ENCODE measurements at places on chromosomes 3 and 15. TPM values are rescaled to one million over a fixed set of nuclear protein-coding genes. Genes with fewer than 3 reads are reported as not detected.
A peak's percentile ranks its signal among the peaks of the same experiment; 100 is the strongest.

The PARP9 gene
- total RNA-seq = 21.5 TPM

The ARGFX gene
- total RNA-seq = not detected

The SLC9C1 gene
- total RNA-seq = not detected

The ITGB5 gene
- total RNA-seq = 1.7 TPM

The DIS3L gene
- 29.9 TPM for total RNA-seq

DNA sequence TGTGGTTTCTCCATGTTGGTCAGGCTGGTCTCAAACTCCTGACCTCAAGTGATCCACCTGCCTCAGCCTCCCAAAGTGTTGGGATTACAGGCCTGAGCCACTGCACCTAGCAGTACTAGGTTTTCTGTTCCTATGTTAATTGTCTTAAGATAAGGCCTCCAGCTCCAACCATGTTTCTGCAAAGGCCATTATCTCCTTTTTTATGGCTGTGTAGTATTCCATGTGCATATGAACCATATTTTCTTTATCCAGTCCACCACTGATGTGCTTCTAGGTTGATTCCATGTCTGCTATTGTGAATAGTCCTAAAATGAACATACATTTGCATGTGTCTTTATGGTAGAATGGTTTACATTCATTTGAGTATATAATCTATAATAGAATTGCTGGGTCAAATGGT is 9.8 kb downstream of the HTR3C start:
- H3K4me3 ChIP-seq = no peak overlapping the region
- no peaks in the 10 kb centered on the region for H3K4me1 ChIP-seq
- peaks cover 3% of the 10 kb centered on the region for H3K27me3 ChIP-seq
- H3K27ac ChIP-seq = no peak overlapping the region
- no peak for DNase-seq
- H3K36me3 ChIP-seq = no peaks in the 10 kb centered on the region

GRCh38 chr15:85125056-85125661 is 143.5 kb downstream of the PDE8A start:
- H3K4me1 ChIP-seq = no peaks in the 10 kb centered on the region
- no peak overlapping the region for H3K4me3 ChIP-seq
- DNase-seq = no peak
- H3K27ac ChIP-seq = no peak overlapping the region

- no peak overlapping the region for H3K4me3 ChIP-seq
- H3K27ac ChIP-seq = no peak overlapping the region
- H3K4me1 ChIP-seq = no peaks in the 10 kb centered on the region
- H3K27me3 ChIP-seq = no peaks in the 10 kb centered on the region
Measured at GRCh38 chr3:12513694-12514446, 29.6 kb downstream of the TSEN2 start.

DNA sequence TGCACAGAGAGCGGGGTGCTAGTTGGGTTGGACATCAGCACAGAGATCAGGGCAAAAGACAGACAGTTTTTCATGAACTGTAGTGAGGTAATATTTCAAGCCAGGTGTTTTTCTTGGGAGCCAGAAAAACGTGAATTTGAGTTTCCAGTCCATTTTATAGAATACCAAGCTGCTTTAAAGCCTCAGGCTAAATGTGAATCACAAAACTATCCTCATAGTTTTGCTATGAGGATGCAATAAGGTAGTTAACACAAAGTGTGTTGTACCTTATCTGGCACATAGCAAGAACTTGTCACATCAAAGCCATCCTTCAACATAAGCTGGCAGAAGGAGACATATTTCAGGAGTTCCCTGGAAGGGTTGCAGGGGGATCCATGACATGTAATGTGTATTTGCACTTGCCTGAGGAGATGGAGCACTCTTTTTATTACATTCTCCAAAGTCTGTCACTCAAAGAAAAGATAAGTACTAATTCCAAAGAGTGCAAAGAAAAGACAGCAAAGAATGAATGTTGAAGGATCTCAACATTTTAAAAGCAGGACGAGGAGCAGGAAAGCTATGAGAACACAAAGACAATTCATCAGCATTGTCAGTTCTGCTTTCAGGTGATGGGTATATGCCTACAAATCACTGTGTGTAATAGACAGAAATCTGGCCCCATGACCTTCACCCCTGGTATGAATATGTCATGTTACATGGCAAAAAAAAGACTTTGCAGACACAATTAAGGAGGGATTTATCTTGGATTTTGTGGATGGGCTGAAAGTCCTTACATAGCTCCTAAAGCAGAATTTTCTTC is 1046.4 kb downstream of the NTRK3 start:
- H3K4me1 ChIP-seq = no peaks in the 10 kb centered on the region
- H3K27me3 ChIP-seq = no peaks in the 10 kb centered on the region
- H3K27ac ChIP-seq = no peak overlapping the region
- no peak for DNase-seq
- H3K4me3 ChIP-seq = no peak overlapping the region

- DNase-seq = no peak
- H3K27ac ChIP-seq = no peak overlapping the region
- no peaks in the 10 kb centered on the region for H3K36me3 ChIP-seq
- H3K4me3 ChIP-seq = no peak overlapping the region
Measured at GRCh38 chr15:59622289-59622688, 10.7 kb downstream of the GCNT3 start.

DNA sequence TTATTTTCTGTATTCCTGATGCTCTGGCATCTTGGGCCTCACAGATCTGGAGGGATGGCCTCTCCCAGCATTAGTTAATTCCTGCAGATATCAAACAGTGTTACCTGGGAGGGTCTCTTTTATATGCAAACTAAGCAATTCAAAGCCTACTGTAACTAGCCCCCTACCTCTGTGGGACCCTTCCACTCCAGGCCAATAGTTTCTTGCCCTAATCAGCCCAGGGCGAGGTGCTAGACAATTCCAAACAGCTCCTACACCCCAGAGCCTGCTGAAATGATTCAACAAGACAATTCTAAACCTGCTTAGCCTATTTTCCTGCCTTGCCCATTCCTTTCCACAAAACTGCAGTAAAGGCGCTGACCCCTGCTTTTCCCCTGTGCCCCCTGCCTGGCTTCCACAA is 106.6 kb upstream of the IGSF10 start:
- H3K4me1 ChIP-seq = no peaks in the 10 kb centered on the region
- no peak overlapping the region for H3K27ac ChIP-seq
- DNase-seq = no peak
- H3K36me3 ChIP-seq = no peaks in the 10 kb centered on the region

- H3K27ac ChIP-seq = no peak overlapping the region
- DNase-seq = no peak
- H3K4me1 ChIP-seq = no peaks in the 10 kb centered on the region
Measured at GRCh38 chr15:35713733-35714132, 167.8 kb upstream of the DPH6 start.

DNA sequence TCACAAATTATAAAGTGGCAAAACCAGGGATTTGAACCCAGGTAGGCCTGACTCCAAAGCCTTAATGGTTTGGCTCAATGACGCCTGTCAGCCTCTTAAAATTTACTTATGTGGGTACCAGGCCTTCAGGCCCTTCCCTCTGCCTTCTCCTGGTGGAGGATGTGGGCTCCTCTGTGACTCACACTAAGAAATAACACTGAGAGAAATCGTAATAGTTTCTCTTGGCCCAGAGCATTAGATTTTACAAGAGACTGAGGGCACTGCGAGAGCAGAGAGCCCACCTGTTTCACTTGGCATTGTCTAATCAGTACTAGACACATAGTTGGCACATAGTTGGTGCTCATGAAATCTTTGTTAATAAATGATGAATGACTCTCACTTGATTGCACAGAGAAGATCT is 505.2 kb downstream of the SHQ1 start:
- DNase-seq = no peak
- no peak overlapping the region for H3K27ac ChIP-seq
- H3K4me1 ChIP-seq = peaks cover 42% of the 10 kb centered on the region
- no peaks in the 10 kb centered on the region for H3K27me3 ChIP-seq
- H3K4me3 ChIP-seq = no peak overlapping the region

GRCh38 chr3:123083383-123084124 is 16.7 kb downstream of the PDIA5 start:
- no peak overlapping the region for H3K27ac ChIP-seq
- H3K27me3 ChIP-seq = no peaks in the 10 kb centered on the region
- H3K4me1 ChIP-seq = peaks cover 12% of the 10 kb centered on the region
- no peak overlapping the region for H3K4me3 ChIP-seq

DNA sequence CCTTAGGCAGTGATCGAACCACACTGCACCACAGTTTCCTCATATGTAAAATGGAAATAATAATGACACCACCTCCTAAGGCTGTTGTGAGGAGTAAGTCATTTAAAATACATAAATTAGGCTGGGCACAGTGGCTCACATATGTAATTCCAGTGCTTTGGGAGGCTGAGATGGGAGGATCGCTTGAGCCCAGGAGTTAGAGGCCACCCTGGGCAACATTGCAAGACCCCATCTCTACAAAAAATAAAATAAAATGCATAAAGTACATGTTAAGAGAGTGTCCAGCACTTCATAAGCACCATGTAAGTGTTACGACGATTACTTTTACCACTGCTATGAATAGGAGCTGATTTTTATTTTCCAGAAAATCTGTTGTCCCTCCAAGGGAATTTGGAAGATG is 440.0 kb downstream of the FOXP1 start:
- no peak overlapping the region for H3K27ac ChIP-seq
- DNase-seq = no peak
- no peaks in the 10 kb centered on the region for H3K27me3 ChIP-seq

GRCh38 chr15:40282147-40282868 is 556 bp downstream of the ANKRD63 start:
- H3K36me3 ChIP-seq = peaks cover 5% of the 10 kb centered on the region
- H3K4me3 ChIP-seq = peak overlapping the region; percentile 47
- H3K4me1 ChIP-seq = peaks cover 33% of the 10 kb centered on the region

DNA sequence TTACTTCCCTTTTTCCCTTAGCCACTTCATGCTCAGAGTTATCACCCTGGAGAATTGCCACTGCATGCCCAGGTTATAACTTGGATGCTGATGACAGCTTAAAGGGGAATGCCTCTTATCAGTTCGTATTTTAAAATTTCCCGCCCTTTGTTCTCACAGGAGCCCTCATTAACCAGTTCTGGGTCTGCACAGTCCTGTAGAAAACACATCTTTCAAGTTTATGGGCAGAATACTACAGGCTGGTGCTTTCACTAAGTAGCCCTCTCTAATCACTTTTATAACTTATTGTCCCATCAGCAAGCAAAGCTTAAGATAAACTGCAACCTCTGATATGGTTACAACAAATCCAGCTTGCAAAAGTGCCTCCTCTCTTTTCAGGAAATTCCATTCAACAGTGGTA is 587.3 kb upstream of the UBE2E2 start:
- no peak for DNase-seq
- no peaks in the 10 kb centered on the region for H3K36me3 ChIP-seq
- H3K27ac ChIP-seq = no peak overlapping the region
- H3K4me1 ChIP-seq = no peaks in the 10 kb centered on the region

- H3K27ac ChIP-seq = no peak overlapping the region
- no peak for DNase-seq
- no peaks in the 10 kb centered on the region for H3K36me3 ChIP-seq
- no peaks in the 10 kb centered on the region for H3K4me1 ChIP-seq
Measured at GRCh38 chr15:74192751-74193150, 9.8 kb downstream of the STRA6 start.

- H3K4me3 ChIP-seq = no peak overlapping the region
- H3K4me1 ChIP-seq = no peaks in the 10 kb centered on the region
- no peak overlapping the region for H3K27ac ChIP-seq
- H3K27me3 ChIP-seq = no peaks in the 10 kb centered on the region
Measured at GRCh38 chr3:32381922-32382321, 9.7 kb upstream of the CMTM7 start.

DNA sequence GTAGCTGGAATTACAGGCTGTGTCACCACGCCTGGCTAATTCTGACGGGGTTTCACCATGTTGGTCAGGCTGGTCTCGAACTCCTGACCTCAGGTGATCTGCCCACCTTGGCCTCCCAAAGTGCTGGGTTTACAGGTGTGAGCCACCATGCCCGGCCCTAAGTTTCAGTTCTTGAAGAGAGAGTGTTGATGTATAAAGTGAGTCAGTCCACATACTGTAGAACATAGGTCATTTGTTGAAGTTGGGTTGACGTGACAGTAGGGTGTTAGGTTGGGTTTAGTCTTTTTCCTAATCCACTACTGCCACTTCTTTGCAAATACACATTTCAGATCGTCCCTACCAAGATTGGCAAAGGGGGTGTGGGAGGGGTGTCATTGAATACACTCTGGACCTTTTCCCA is 15.2 kb downstream of the DNAJC19 start:
- no peak overlapping the region for H3K27ac ChIP-seq
- H3K27me3 ChIP-seq = no peaks in the 10 kb centered on the region
- no peak overlapping the region for H3K4me3 ChIP-seq
- DNase-seq = no peak

DNA sequence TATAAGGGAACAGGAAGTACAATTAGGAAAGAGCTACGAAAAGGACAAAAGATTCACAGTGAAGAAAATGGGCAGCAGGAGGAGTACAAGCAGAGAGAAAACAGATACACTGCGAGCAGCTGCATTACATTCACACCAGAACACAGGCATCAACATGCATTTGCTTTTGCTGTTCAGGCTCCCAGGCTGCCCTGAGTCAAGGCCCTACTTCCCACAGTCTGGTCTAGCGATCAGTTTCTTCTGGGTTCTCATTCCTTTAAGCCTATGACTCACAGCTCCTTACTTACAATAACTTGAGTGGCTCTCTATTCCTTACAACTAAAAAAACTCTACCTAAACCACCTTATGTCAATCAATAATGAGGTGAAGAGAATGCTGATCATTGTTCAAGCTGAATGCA is 24.5 kb upstream of the ZNF445 start:
- H3K27me3 ChIP-seq = no peaks in the 10 kb centered on the region
- peaks cover 2% of the 10 kb centered on the region for H3K4me1 ChIP-seq
- DNase-seq = no peak
- peaks cover 5% of the 10 kb centered on the region for H3K36me3 ChIP-seq
- no peak overlapping the region for H3K4me3 ChIP-seq

DNA sequence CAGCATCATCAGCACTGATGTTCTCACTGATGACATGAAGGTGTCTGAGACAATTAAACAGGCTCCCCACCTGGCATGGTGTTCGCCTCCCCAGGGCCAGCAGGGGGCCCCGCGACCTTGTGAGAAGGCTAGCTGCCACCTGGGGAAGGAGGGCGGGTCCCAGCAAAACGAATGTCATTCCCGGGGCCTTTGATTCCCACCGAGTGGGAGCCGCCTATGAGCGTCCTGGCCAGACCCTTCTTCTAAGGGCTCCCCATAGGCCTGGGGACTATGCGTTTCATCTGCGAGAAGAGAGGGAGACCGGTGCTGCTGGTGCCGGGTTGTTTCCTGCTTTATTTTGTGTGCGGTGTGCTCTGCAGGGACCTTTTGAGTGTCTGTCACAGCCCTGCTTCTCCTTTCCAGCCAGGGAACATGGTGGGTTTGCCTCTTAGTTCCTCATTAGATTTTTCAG is 20.5 kb upstream of the MINDY4B start:
- H3K4me1 ChIP-seq = no peaks in the 10 kb centered on the region
- H3K4me3 ChIP-seq = no peak overlapping the region
- no peak overlapping the region for H3K27ac ChIP-seq
- H3K27me3 ChIP-seq = no peaks in the 10 kb centered on the region
- DNase-seq = peak; percentile 20

GRCh38 chr15:31503758-31504461 is 177.3 kb downstream of the KLF13 start:
- H3K27me3 ChIP-seq = no peaks in the 10 kb centered on the region
- H3K36me3 ChIP-seq = no peaks in the 10 kb centered on the region
- H3K4me1 ChIP-seq = no peaks in the 10 kb centered on the region
- DNase-seq = no peak
- no peak overlapping the region for H3K4me3 ChIP-seq

Data from T-cell (primary cell).